ENCODE measurements at places on chromosomes 11 and 22.

- no peak for DNase-seq
Measured at GRCh38 chr11:71079795-71080194, 172.6 kb downstream of the SHANK2 start.

- no peak for DNase-seq
Measured at GRCh38 chr11:71490044-71490730, 36.9 kb upstream of the KRTAP5-7 start.

DNA sequence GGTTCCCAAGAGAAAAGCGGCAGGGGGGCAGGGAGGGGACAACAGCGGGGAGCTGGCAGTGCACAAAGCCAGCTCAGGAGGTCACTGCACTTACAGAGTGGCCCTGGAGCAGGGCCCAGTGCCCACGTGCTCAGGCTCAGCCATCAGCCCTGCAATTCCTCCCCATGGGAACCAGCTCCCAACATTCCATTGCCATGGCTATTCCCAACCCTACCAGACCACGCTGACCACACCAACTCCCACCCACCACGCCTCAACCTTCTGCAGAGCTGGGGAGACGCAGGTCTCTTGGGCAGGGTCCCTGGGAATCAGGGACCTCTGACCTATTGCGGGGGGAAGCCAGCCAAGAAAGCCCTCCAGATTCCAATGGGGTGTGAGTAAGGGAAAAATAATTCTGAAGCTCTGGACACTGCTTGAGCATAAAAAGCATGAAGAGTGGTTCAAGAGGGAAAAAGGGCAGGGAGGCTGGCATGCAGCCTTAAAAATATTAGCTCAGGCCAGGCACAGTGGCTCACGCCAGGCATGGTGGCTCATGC, 38.3 kb upstream of the TFIP11 start:
- DNase-seq: no peak

DNA sequence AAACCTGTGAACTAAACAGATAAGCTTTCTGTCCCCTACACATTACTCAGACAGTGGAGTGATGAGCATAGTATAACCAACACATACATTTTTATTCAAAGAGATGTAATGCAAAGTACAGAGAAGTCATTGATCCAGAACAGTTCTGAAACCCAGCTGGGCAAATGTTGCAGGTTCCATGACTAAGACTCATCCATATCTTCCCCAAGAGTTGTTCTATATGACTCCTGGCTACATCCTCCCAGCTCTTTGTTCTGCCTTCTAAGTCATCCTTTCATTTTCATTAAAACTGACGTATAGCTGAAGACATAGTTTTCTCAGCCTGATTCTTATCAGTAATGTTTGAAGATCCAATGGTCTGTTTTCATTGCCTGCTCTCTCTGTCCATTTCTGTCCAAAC, 47.3 kb downstream of the PLAAT5 start:
- no peak for DNase-seq

GRCh38 chr11:40139536-40139935, 1319.9 kb downstream of the LRRC4C start:
- no peak for DNase-seq

DNA sequence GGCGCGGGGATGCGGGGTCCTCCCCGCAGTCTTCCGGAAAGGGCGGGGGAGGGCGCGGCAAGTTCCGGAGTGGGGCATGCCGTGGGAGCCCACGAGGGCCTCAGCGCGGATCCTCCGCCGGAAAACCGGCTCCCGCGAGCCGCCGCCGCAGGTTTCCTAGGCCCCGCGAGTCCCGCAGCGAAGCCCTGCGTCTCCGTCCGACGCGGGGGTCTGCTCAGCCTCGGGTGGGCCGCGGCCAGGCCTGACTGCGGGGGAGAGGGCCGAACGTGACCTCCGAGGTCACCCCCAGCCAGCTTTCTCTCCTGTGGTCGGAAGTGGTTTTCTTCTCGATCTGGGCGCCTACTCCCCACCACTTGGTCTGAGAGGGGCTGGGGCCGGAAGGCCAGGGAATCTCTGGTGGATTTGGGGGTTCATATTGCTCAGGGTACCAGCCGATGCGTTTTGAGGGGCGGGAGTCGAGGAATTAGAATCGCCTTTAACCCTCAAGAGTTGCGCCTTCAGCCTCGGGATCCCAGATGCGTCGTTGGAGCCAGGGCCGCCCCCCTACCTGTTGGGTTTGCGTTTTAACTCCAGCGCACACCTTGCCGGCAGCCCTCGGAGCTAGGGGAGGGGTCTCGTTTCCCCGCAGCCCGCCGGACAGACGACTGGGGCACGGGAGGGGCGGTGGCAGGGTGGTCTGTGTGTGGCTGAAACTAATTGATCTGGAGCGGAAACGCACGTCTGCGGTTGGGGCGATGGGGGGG, 3.6 kb upstream of the CCND1 start:
- DNase-seq: no peak

DNA sequence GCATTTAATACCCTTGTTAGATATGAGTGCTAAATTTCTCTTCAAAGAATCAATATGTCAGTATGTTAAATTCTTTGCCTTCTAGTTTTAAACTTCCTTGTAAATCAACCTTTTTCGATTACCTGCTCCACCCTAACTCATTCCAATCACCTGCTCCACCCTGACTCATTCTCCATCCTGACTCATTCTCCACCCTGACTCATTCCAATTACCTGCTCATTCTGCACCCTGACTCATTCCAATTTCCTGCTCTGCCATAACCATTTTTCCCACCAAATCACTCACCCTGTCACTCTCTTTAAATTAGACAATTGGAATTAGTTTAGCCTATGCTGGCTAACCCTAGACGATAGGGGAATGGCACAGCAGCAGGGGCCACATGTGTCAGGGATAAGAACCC, 519.5 kb upstream of the LRRC4C start:
- no peak for DNase-seq

DNA sequence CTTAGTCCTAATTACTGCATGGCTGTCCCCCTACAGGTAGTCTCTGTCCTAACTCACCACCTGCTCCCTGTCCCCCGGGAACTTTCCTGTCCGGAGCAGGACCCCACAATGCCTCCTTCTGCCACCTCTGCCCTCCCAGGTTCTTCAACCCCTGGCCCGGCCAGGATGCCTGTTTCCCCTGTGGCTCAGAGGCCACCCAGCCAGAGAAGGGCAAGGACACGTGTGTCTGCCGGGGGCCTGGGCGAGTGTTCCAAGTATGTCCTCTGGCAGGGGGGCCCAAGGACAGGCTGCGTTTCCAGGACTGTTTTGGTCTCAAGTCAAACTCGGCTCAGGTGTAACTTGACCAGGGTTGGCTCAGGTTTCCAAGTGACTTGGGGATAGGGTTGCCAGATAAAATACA, 63.8 kb downstream of the BTG4 start:
- no peak for DNase-seq

GRCh38 chr11:95230810-95231126, 234 bp downstream of the SESN3 start:
- no peak for DNase-seq

- DNase-seq: no peak
Measured at GRCh38 chr22:50305393-50305922, 2.0 kb downstream of the PLXNB2 start.

DNA sequence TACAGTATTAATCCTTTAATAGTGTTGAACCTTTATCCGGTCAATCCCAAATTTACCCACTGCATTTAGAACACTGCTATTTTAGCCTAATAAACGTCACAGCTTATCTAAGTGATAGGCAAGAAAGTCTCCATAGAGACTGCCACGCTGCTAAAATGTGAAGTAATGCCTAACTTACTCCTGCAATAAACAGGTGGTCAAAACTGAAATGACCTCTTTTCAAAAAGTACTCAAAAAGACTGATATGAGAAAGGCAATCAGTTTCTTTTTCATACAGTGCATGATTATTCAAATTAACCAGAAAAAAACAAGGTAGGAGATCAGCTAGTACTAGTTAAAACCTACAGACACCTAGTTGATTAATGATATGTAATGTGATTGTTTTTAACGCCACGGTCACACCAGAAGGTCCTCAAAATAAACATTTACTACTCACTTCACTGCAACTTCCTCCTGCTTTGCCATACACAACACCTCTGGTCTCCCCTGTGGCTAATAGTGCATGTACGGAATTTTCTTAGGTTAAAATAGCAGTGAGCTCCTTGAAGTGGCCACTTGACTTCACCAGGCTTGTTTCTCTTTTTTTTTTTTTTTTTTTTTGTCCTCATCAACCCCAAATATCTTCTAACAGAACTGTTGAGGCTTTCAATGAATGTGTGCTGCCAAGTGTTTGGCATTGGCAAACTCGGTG, 8.8 kb downstream of the ATP5MG start:
- DNase-seq: no peak

- no peak for DNase-seq
Measured at GRCh38 chr11:39542460-39542859, 1917.0 kb downstream of the LRRC4C start.

DNA sequence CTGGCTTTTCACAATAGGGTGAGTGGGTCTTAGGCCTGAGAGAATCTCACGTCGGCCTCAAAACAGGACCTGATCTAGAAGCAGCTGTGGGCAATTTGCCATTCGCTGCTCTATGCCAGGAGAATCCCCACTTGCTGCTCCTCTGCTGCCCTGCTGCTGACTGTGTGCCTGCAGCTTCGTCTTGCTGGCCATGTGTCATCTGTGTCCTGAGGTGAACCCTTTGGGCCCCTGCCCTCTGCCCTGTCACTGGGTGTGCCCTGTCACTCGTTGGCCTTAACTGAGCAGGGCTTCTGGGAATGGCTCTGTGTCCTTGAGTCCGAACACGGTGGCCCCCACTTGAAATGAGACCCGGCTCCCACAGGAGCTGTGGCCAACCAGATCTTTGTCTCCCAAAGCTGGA, 6.2 kb downstream of the NAA40 start:
- DNase-seq: no peak

DNA sequence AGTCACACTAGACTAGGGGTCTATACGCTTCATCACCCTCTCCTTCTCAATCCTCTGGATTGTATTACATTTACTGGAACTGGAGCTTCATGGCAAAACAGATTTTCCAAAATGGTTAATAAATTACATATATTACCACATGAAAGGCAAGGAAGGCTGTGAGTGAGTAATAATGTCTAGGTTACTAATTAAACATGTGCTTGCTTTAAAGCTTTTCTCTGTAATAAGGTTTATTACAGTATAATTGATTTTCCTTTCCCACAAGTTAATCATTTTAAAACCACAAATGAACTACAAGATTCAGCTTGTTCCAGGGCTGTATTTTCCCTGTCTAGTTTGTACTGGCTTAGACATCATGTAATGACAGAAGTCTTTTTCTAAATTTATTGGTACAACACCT, 25.6 kb downstream of the MMP13 start:
- DNase-seq: no peak

DNA sequence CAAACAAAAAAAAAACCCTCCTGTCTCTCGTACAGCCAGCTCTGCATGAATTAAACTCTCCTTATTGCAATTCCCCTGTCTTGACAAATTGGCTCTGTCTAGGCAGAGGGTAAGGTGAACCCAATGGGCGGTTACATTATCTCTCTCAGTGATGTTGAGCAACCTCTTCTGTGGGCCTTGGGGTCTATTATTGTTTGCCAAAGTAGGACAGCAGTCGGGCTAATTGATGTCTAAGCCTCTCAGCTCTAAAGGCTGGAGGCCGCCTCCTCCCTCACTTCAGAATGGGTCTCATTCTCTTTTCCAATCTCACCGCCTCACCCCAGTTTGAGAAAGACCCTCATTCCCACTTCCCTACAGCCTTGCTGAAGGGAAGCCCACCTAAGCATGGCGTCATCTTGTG, 1.3 kb upstream of the SLC25A45 start:
- DNase-seq: no peak

DNA sequence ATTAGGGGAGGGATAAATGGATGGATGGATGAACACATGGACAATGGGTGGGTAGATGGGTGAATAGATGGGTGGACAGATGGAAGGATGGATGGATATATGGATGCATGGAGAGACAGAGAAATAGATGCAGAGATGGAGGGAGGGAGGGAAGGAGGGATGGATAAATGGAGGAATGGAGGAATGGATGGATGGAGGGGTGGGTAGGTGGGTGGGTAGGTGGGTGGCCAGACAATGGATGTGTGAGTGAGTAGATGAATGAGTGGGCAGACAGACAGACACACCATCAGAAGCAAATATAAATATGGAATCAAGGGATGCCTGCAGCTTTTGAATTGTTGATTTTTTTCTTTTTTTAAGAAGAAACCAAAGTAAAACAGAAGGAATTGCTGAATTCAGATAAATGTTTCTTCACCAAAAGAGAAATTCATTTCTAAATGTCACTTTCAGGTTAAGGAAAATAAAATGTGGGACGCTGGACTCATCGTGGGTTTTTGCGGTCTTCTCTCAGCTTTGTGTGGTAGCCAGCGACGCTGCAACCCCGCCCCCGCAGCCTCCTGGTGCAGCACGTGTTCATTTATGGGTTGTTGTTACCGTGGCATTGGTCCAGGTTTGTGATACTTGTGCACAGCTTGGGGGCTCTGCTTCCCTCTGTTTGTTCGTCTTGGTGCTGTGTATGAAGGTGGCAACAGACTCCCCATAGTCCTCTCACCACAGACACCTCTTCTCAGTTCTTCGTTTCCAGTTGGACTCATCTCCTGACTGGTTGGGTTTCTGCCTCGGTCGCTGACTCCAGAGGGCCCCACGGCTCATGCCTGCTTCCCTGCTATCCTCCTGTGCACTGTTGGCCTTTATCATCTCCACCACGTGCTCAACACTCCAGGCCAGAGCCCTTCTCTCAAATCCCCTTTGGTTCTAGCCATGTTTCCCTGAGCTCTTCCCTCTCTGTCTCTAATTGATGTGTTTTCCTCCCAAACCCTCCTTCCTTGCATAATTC, 76.4 kb downstream of the CDKN1C start:
- no peak for DNase-seq

DNA sequence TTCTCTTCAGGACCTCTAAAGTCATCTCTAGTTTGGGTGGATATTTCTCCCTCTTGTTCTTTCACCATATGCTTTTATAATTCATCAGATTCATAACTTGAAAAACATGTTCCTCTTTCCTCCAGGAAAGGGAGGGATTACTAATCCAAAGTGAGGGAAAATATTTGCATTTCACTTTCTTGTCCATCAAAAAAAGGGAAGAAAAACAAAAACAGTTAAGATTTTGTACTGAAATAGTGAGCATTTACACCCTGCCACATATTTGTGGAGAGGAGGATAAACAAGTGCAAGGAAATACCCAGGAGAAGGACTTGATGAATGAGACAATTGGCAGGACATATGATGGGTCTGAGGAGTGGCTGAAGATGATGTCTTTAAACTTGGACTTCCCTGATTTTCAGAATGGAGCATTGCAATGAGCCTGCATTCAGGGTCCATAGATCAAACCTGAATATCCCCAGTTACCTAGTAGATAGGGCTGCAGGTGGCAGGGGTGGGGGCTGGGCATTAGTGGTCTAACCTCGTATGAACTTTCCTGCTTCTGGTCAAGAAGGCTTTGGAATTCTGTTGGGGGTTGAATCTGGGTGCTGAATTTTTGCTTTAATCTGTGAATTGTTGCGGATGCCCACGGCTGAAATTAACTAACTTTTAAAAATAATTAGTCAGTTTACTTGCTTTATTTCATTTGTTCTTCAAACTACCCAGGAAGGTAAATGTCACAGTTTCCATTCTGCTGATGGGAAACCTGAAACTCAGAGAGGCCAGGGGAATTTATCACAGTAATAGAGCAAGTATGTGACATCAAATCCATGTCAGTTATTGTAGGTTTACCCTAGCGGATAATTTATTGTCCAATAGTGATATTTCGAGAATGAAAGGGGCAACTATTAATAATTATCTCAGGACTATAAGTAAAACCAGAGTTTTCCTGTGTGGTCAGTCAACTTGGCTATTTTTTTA, 36.9 kb upstream of the TMEM123 start:
- DNase-seq: no peak
